ENCODE measurements at places on chromosomes 1 and 21. TPM values are rescaled to one million over a fixed set of nuclear protein-coding genes. Genes with fewer than 3 reads are reported as not detected.

DNA sequence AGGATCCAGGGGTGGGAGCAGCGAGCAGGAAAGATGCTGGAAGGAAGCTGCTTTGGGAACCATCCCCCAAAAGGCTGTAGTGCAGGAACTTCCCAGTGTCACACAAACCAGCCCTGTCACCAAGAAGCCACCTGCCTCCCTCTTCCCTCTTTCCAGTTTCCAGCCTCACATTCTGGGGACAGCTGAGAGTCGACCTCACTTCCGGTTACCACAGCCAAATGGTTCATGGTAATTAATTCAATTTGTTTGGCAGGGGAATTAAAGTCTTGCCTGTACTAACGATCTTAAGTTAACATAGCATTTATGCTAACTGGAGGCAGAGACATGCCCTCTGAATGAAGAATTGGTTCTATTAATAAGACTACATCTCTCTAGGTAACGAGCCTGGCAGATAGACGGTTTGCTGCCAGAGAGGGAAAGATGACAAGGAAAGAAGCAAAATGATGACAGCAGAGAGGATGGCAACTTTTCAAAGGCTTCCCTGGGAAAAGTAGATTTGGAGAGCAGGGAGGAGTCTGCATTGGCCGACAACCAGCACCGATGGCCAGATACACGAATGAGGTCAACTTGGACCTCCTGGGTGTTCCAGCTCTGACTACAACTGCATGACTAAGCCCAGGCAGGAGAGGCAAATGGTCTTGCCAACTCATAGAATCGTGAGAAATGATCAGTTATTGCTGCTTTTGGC lies 64.1 kb downstream of the TMCO4 start:
- no peaks in the 10 kb centered on the region for H3K27me3 ChIP-seq
- no peaks in the 10 kb centered on the region for H3K4me1 ChIP-seq
- H3K27ac ChIP-seq: no peak overlapping the region
- peak; percentile 11 for DNase-seq
- H3K4me3 ChIP-seq: no peak overlapping the region

- H3K36me3 ChIP-seq: no peaks in the 10 kb centered on the region
- no peak for DNase-seq
- no peaks in the 10 kb centered on the region for H3K27me3 ChIP-seq
- no peak overlapping the region for H3K27ac ChIP-seq
- no peak overlapping the region for H3K4me3 ChIP-seq
Measured at GRCh38 chr1:18871401-18872070, 12.1 kb upstream of the TAS1R2 start.

DNA sequence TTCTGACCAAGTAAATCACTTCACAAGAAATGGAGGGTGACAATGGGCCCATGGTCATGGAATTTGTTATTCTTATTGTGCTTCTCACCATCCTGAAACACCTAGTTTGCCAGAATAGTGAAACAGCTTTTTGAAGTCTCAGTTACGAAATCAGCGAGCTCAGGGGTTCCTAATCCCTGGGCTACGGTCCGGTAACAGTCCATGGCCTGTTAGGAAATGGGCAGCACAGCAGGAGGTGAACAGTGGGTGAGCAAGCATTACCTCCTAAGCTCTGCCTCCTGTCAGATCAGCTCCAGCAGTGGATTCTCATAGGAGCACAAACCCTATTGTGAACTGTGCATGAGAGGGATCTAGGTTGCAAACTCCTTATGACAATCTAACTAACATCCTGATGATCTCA lies 1356.3 kb downstream of the KCNT2 start:
- H3K27me3 ChIP-seq: no peaks in the 10 kb centered on the region
- no peak for DNase-seq
- H3K27ac ChIP-seq: no peak overlapping the region
- no peaks in the 10 kb centered on the region for H3K4me1 ChIP-seq
- H3K36me3 ChIP-seq: no peaks in the 10 kb centered on the region

Gene IKBKE
- total RNA-seq: 7.5 TPM

- H3K4me3 ChIP-seq: no peak overlapping the region
- no peak overlapping the region for H3K27ac ChIP-seq
- no peaks in the 10 kb centered on the region for H3K4me1 ChIP-seq
- no peak for DNase-seq
- H3K36me3 ChIP-seq: peaks cover 42% of the 10 kb centered on the region
- H3K27me3 ChIP-seq: no peaks in the 10 kb centered on the region
Measured at GRCh38 chr21:42539931-42540343, 26.3 kb downstream of the SLC37A1 start.

DNA sequence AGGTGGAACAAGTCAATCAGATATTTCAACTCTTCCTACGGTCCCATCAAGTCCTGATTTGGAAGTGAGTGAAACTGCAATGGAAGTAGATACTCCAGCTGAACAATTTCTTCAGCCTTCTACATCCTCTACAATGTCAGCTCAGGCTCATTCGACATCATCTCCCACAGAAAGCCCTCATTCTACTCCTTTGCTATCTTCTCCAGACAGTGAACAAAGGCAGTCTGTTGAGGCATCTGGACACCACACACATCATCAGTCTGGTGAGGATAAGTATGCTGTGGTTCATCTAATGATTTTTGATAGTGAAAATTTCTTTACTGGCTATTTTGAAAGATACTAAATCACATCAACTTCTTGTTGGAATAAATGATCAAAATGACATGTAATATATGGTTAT lies 67.7 kb upstream of the MPC2 start:
- H3K27me3 ChIP-seq: no peaks in the 10 kb centered on the region
- no peak overlapping the region for H3K4me3 ChIP-seq
- H3K36me3 ChIP-seq: peaks cover 5% of the 10 kb centered on the region
- DNase-seq: no peak
- peaks cover 5% of the 10 kb centered on the region for H3K4me1 ChIP-seq

GRCh38 chr1:110783292-110783918 lies 89.5 kb upstream of the CD53 start:
- no peak overlapping the region for H3K4me3 ChIP-seq
- no peak for DNase-seq
- no peaks in the 10 kb centered on the region for H3K36me3 ChIP-seq
- no peak overlapping the region for H3K27ac ChIP-seq
- H3K27me3 ChIP-seq: peaks cover 2% of the 10 kb centered on the region

DNA sequence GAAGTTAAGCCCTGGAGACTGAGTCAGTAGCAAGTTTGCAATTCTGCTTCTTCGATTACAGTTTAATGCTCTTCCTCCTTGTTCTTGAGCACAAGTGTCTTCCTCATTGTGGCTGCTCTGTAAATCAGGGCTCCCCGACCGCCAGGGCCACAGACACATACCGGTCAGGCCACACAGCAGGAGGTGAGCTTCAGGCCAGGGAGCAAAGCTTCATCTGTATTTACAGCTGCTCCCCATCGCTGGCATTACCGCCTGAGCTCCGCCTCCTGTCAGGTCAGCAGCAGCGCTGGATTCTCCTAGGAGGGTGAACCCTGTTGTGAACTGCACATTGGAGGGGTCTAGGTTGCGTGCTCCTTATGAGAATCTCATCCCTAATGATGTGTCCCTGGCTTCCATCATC lies 1.7 kb upstream of the TRAPPC10 start:
- no peaks in the 10 kb centered on the region for H3K36me3 ChIP-seq
- DNase-seq: no peak
- H3K4me1 ChIP-seq: peaks cover 6% of the 10 kb centered on the region
- H3K27ac ChIP-seq: no peak overlapping the region
- H3K27me3 ChIP-seq: no peaks in the 10 kb centered on the region
- H3K4me3 ChIP-seq: no peak overlapping the region

Gene ATP1A2
- total RNA-seq: 7.9 TPM

DNA sequence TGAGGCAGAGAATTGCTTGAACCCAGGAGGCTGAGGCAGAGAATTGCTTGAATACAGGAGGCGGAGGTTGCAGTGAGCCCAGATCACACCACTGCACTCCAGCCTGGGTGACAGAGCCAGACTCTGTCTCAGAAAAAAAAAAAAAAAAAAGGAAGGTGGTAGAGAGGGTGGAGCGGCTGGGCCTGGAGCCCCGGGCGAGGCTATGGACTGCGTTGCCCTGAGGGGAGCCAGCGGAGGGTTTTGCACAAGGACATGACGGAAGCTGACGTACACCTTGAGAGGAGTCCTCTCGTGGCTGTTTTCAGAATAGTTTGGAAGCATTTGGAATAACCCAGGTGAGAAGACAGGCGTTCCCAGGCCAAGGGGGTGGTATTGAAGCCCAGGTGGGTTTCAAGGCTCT lies 6.9 kb upstream of the FBLIM1 start:
- no peaks in the 10 kb centered on the region for H3K36me3 ChIP-seq
- no peaks in the 10 kb centered on the region for H3K27me3 ChIP-seq
- no peak overlapping the region for H3K4me3 ChIP-seq

- H3K27ac ChIP-seq: no peak overlapping the region
- H3K36me3 ChIP-seq: no peaks in the 10 kb centered on the region
- peak; percentile 73 for DNase-seq
- H3K4me3 ChIP-seq: no peak overlapping the region
Measured at GRCh38 chr1:155307247-155307740, 1.4 kb upstream of the FDPS start.

- H3K36me3 ChIP-seq: no peaks in the 10 kb centered on the region
- H3K4me1 ChIP-seq: no peaks in the 10 kb centered on the region
Measured at GRCh38 chr1:113846391-113847035, 25.0 kb downstream of the PTPN22 start.

Gene SUSD4
- 17.0 TPM for total RNA-seq

Gene B4GALT2
- 13.6 TPM for total RNA-seq

GRCh38 chr1:31238612-31238985 lies 1.1 kb downstream of the NKAIN1 start:
- peaks cover 22% of the 10 kb centered on the region for H3K27me3 ChIP-seq
- peaks cover 5% of the 10 kb centered on the region for H3K4me1 ChIP-seq
- no peak for DNase-seq
- no peaks in the 10 kb centered on the region for H3K36me3 ChIP-seq
- no peak overlapping the region for H3K4me3 ChIP-seq

DNA sequence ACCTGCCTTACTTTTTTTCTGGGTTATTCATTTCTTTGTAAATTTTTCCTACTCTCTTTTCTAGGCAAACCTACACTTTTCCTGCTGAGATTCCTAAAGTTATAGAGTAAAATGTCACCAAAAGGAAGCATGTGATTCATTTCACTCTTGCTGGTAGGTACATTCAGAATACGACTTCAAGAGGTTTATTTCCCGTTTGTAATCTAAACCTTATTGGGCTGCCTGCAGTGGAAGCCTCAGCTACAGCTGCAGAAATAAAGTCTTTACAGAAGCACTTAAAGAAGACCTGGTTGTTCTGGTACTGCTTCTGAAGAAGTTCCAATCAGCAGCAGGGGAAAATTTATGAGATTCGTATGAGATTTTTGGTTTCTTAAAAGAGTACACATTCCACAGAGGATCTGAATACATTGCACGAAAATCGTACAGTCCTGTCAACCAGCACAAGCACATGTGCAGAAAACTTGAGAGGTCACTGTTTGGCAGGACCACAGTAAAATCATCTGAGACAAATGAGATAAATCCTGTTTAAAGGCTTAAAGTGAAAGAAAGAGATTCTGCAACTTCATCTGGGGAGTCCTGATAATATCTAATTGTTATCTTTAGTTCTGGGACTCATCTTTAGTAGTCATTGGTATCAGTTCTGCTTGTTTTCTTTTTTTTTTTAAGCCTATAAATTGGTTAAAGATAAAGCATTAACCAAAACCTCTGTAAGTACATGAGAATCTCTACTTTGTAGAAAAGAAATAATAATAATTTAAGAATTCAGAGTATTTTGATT lies 109.9 kb upstream of the ADGRL2 start:
- H3K27me3 ChIP-seq: no peaks in the 10 kb centered on the region
- no peaks in the 10 kb centered on the region for H3K36me3 ChIP-seq
- no peak overlapping the region for H3K27ac ChIP-seq
- no peak overlapping the region for H3K4me3 ChIP-seq
- H3K4me1 ChIP-seq: no peaks in the 10 kb centered on the region

GRCh38 chr21:32336711-32337110 lies 38.1 kb downstream of the MRAP start:
- no peak overlapping the region for H3K27ac ChIP-seq
- no peaks in the 10 kb centered on the region for H3K4me1 ChIP-seq
- H3K4me3 ChIP-seq: no peak overlapping the region
- H3K36me3 ChIP-seq: peaks cover 51% of the 10 kb centered on the region
- DNase-seq: no peak

Gene GPR37L1
- total RNA-seq: 0.09 TPM

Gene UMODL1
- total RNA-seq: not detected

DNA sequence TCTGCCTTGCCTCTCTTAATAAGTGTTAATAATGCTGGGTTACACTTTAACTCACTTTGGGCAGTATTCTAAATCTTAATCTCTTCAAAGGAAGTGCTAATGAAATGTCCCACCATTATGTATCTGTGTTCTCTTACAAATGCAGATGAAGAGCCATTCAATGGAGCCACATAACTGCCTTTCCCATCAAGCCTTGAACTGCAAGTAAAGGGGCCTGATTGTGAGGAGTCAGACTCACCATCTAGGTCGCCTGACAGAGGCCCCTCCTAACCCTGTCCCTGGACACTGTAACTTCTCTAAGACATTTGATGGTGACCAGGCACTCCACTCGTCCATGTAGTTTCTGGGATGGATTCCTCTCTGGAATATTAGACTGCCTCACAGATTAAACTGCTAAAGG lies 329.4 kb downstream of the KIF26B start:
- no peak overlapping the region for H3K4me3 ChIP-seq
- no peaks in the 10 kb centered on the region for H3K4me1 ChIP-seq
- no peak for DNase-seq
- no peak overlapping the region for H3K27ac ChIP-seq
- no peaks in the 10 kb centered on the region for H3K27me3 ChIP-seq

GRCh38 chr1:30902593-30903290 lies 5.8 kb downstream of the SDC3 start:
- DNase-seq: no peak
- no peaks in the 10 kb centered on the region for H3K27me3 ChIP-seq
- H3K36me3 ChIP-seq: no peaks in the 10 kb centered on the region
- no peak overlapping the region for H3K27ac ChIP-seq

GRCh38 chr1:47232187-47232874 lies at the start of gene TAL1:
TAL1 (minus strand) TSS chr1:47232225; CDS start chr1:47225888, 6,337 bp downstream.
- peaks cover 13% of the 10 kb centered on the region for H3K4me1 ChIP-seq
- peaks cover 77% of the 10 kb centered on the region for H3K27me3 ChIP-seq
- no peak for DNase-seq
- peak within 1 kb of the TSS; percentile 96 for H3K27ac ChIP-seq
- H3K4me3 ChIP-seq: peak within 1 kb of the TSS; percentile 74

GRCh38 chr1:108051631-108052377 lies 86.8 kb upstream of the VAV3 start:
- H3K4me1 ChIP-seq: peaks cover 3% of the 10 kb centered on the region

Gene PTPN14
- total RNA-seq: 43.2 TPM

Gene ARHGEF16
- total RNA-seq: 14.8 TPM

Measured in lung (tissue), 17 donors.